ENCODE measurements at places on chromosomes 3 and 15.

DNA sequence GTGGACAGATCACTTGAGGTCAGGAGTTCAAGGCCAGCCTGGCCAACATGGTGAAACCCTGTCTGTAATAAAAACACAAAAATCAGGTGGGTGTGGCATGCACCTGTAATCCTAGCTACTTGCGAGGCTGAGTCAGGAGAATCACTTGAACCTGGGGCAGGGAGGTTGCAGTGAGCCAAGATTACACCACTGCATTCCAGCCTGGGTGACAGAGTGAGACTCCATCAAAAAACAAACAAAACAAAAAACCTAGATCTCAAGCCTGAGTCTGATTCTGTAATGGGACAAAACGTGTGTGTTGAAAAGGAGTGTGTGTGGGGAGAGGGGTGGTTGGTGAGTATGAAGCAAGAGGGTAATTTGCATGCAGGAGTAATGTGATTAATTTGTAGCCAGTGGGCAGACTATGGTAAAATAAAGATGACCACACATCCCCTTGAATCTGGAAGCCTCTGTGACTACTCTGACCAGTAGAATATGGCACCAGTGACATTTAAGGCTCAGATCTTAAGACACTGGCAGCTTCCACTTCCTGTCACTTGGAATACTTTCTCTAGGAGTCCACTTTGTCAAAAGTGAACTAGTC lies 18.4 kb upstream of the OPA1 start:
- DNase-seq: no peak

DNA sequence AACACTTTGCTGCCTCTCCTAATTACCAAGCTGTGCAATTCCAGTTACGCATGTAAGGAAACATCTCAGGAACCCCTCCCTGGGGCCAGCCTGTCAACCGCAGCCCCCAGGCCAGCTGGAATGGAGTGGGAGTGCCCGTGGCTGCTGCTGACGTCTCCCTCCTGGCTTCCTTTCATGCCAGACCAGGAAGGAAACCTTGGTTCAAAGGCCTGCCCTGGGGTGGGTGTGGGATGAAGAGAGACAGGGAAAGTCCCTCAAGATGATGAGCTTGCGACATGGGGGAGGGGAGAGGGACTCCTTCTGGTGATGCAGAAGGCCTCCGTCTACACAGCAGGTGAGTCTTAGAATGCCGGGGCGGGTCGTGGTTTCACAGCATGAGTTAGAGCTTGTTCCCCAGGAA lies 11.4 kb upstream of the CYP11A1 start:
- no peak for DNase-seq

- DNase-seq: peak; percentile 64
These were observed 1.3 kb downstream of the BNIP2 start for GRCh38 chr15:59687836-59688235.

DNA sequence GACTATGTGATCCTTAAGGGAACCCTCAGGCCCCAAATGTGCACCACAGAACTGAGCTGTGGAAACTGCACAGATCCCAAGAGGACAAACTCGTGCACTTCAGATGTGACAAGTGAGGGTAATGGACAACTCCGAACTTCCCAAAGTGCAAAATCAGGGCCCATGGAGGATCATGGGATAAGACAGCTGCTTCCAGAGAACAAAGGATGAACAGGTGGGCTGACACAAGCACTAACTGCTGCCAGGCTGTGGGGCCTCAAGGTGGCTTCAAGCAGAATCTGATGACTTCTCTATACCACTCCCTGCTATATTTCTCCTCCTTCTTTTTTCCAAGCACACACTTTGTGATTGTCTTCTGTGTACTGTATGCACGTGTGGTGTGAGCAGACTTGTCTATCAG lies 5.4 kb downstream of the TARS3 start:
- no peak for DNase-seq

- peak; percentile 49 for DNase-seq
These were observed 297.9 kb downstream of the RYR3 start for GRCh38 chr15:33608714-33609113.
